Putamen (tissue), 1 donor: ENCODE measurements at places on chromosomes 5 and 9.

- no peak for DNase-seq
Observed at GRCh38 chr5:140360681-140361479, 886 bp downstream of the SLC4A9 start.

DNA sequence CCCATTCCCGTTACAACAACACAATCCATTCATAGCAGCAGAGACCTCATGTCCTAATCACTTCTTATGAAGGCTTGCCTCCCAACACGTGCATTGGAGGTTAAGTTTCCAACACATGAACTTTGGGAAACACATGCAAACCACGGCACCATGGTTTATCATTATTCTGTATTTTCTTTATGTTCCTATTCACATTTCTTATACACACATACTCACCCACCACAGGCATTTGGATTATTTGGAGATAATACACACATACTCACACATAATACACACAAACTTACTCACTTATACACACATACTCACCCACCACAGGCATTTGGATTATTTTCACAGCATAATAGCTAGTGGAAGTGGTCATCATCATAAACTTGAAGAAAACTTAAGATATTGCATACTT, 75.6 kb downstream of the C7 start:
- DNase-seq: no peak

DNA sequence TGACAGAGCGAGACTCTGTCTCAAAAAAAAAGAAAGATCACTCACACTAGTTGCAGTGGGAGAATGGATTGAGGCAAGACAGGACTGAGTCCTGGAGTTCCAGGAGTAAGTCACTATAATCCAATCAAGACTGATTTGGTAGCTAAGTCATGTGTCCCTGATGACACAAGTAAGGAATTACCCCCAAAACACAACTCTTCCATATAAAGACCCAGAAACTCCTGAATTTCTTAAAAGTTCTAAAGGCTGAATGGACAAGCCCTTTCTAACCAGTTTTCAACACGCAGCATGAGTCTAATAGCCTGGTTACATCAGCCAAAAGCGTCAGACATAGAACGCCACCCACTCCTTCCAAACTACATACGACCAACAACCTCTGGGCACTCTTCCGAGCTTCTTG, 2.5 kb downstream of the ZFP62 start:
- no peak for DNase-seq

GRCh38 chr5:160128632-160129031, 9.4 kb upstream of the PWWP2A start:
- no peak for DNase-seq

DNA sequence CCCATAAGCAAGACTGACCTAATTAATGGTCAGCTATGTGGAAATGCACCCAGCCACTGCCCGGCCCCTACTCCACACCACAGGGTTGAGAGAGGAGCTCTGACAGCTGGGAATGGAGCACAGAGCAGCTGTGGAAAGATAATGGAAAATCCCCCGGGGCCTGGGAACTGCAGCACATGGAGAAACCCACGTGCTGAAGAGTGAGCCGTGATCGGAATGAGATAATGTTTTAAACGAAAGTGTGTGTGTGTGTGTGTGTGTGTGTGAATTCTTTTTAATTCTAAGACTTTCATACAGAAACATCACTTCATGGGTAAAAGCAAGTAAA, 13.1 kb upstream of the SLC12A7 start:
- no peak for DNase-seq

GRCh38 chr5:61051267-61051666, 106.3 kb downstream of the NDUFAF2 start:
- no peak for DNase-seq

DNA sequence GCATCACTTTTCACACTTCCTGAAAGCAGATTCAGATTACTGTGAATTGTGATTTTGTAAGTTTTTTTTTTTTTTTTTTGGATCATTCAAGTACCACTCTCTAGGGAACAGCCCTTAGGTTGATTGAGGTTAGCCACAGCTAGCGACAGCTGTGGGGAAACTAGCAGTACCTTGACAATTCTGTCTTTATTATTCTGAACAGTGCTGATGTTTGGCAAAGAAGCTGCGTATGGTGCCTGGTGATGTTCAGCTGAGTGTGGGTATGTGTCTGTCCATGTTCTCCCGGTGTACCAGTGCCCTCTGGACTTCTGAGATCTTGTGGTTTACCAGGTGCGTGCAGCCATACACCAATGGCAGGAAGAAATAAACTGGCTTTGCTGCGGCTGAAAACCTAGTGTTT, 117.3 kb upstream of the PLPPR1 start:
- DNase-seq: no peak

DNA sequence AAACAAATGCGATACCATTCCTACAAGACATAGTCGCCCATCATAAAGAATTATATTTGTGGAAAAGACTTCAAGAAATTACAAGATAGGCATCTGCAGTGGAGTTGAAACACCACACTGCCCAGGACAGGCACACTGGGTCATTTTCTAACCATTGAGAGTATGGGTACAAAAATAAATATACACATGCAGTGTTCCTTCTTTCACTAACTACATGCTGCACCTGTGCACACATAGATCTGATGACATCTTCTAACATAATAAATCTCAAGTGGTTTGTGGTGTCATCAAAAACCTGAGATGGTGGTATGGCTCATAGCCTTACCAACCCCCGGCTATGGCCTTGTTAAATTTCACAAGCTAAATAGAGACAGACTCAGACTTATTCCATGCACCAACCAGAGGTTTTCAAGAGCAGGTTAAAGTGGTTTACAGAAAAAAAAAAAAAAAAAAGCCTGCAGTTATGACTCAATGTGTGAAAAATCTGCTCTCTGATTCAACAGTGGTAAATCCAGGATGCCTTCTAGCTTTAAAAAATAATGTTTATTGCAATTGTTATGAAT, 12.4 kb upstream of the NFIB start:
- DNase-seq: no peak

- DNase-seq: no peak
Observed at GRCh38 chr5:149028984-149029383, 33.9 kb downstream of the SH3TC2 start.

- DNase-seq: no peak
Observed at GRCh38 chr5:139605887-139606286, 42.3 kb upstream of the CXXC5 start.

- no peak for DNase-seq
Observed at GRCh38 chr5:120817044-120817985, 353.2 kb downstream of the PRR16 start.

GRCh38 chr5:172115541-172115982, 72.5 kb downstream of the STK10 start:
- DNase-seq: no peak
